ENCODE measurements at places on chromosomes 2 and 18.

DNA sequence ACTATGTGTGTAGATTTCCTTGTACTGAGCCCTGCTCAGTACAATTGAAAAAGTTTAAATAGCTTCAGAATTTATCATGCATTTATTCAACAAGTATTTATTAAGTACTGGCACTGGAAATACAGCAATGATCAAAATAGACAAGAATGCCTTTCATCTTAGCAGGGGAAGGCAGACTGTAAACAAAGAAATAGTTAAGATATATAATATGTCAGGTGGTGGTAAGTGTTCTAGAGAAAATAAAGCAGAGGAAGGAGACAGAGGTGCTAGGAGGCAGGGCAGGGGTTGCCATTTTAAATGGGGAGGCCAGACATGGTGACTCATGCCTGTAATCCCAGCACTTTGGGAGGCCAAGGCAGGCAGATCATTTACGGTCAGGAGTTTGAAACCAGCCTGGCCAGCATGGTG, 13.6 kb upstream of the LIPG start:
- peaks cover 6% of the 10 kb centered on the region for H3K27me3 ChIP-seq
- H3K4me3 ChIP-seq: no peak overlapping the region
- H3K4me1 ChIP-seq: no peaks in the 10 kb centered on the region
- no peaks in the 10 kb centered on the region for H3K36me3 ChIP-seq
- H3K27ac ChIP-seq: no peak overlapping the region

GRCh38 chr2:233794128-233794658, 16.1 kb downstream of the MROH2A start:
- H3K36me3 ChIP-seq: no peaks in the 10 kb centered on the region
- no peak overlapping the region for H3K4me3 ChIP-seq
- H3K27me3 ChIP-seq: no peaks in the 10 kb centered on the region
- H3K4me1 ChIP-seq: no peaks in the 10 kb centered on the region
- H3K27ac ChIP-seq: no peak overlapping the region

- H3K36me3 ChIP-seq: no peaks in the 10 kb centered on the region
- no peak for DNase-seq
- no peaks in the 10 kb centered on the region for H3K4me1 ChIP-seq
Measured at GRCh38 chr18:44589693-44590355, 90.9 kb upstream of the SETBP1 start.

GRCh38 chr2:67057901-67058703, 339.0 kb upstream of the ETAA1 start:
- H3K27me3 ChIP-seq: no peaks in the 10 kb centered on the region
- H3K36me3 ChIP-seq: no peaks in the 10 kb centered on the region
- no peak overlapping the region for H3K27ac ChIP-seq
- no peak for DNase-seq

- H3K4me1 ChIP-seq: peaks cover 37% of the 10 kb centered on the region
- peak overlapping the region; percentile 8 for H3K4me3 ChIP-seq
- DNase-seq: no peak
- peak overlapping the region; percentile 59 for H3K27ac ChIP-seq
- H3K36me3 ChIP-seq: peaks cover 100% of the 10 kb centered on the region
Measured at GRCh38 chr2:178761759-178762371, 45.4 kb downstream of the TTN start.
